Activated effector memory CD4-positive, alpha-beta T cell treated with anti-CD3 and anti-CD28 coated beads, Interleukin-2, amount 50 U/mL, for 16 hours (primary cell): ENCODE measurements at places on chromosomes 2 and 18.
A peak's percentile ranks its signal among the peaks of the same experiment; 100 is the strongest.

- no peak for DNase-seq
Measured at GRCh38 chr2:29528891-29529520, 392.4 kb downstream of the ALK start.

DNA sequence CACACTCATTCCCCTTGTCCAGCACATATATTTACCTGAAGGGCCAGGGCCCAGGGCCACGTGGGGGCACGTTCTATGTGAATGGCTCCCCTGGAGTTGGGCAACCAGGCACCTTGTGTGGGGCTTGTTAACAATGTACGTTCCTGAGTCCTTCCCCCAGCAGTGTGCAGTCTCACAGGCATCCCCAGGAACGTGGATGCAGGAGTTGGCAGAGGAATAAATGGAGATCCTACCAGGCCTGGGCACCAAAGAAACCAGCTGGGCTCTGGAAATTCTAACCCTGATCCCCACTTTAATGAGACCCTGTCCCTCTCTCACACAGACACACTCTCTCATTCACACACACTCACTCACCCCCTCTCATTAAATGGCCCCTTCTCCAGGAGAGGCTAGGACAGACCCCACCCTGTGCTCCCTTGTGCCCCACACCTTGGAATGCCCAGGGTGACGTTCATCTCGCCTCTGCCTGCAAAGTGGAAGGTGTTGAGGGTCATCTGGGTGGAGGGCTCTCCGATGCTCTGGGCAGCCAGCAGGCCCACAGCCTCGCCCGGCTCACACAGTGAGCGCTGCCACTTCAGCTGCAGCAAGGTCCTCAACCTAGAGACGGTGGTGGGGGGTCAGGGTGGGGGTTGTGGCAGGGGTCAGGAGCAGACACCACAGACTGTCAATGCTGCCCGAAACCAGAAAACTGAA is 65.6 kb downstream of the POLR1A start:
- peak; percentile 60 for DNase-seq

GRCh38 chr18:79489051-79489898 is 93.5 kb downstream of the NFATC1 start:
- no peak for DNase-seq

- peak; percentile 77 for DNase-seq
Measured at GRCh38 chr2:231614559-231615057, 21.9 kb downstream of the TEX44 start.

GRCh38 chr18:3114026-3114425 is 101.1 kb upstream of the LPIN2 start:
- no peak for DNase-seq

GRCh38 chr2:54903736-54904554 is 146.3 kb downstream of the RTN4 start:
- peak; percentile 84 for DNase-seq
